ENCODE measurements at places on chromosomes 16 and 17. TPM values are rescaled to one million over a fixed set of nuclear protein-coding genes. Genes with fewer than 3 reads are reported as not detected.

The HID1 gene
- total RNA-seq, result 2.1 TPM

The ABCA9 gene
- not detected for total RNA-seq

The ZG16 gene
- 0.07 TPM for total RNA-seq

The EMP2 gene
- total RNA-seq, result 24.6 TPM

The CIBAR2 gene
- not detected for total RNA-seq

The USP43 gene
- total RNA-seq, result 1.3 TPM

The KRTAP16-1 gene
- total RNA-seq, result not detected

The RDM1 gene
- total RNA-seq, result 0.40 TPM

The PDE6G gene
- 1.4 TPM for total RNA-seq

The C17orf78 gene
- total RNA-seq, result not detected

The FOXN1 gene
- total RNA-seq, result not detected

The FBXW10B gene
- total RNA-seq, result 0.24 TPM

The CLDN6 gene
- 7.6 TPM for total RNA-seq

The STXBP4 gene
- 36.1 TPM for total RNA-seq

The USP10 gene
- 97.6 TPM for total RNA-seq

The TNP2 gene
- total RNA-seq, result not detected

The NPIPB13 gene
- total RNA-seq, result 1.00 TPM

The FBXW10 gene
- 0.04 TPM for total RNA-seq

The CHAD gene
- total RNA-seq, result not detected

The CD300LB gene
- not detected for total RNA-seq

The FGF11 gene
- total RNA-seq, result 0.20 TPM

The TBC1D3H gene
- 0.09 TPM for total RNA-seq

The SCGB1C2 gene
- not detected for total RNA-seq

The MT2A gene
- total RNA-seq, result 409 TPM

The IKZF3 gene
- total RNA-seq, result not detected

The ABCA8 gene
- total RNA-seq, result not detected

The CACNG5 gene
- total RNA-seq, result not detected

The RNF167 gene
- total RNA-seq, result 44.1 TPM

The CDYL2 gene
- 0.20 TPM for total RNA-seq

The TPSD1 gene
- total RNA-seq, result not detected

The ZNF200 gene
- total RNA-seq, result 16.5 TPM

The ZACN gene
- total RNA-seq, result not detected

The MPO gene
- total RNA-seq, result not detected

The HYDIN gene
- 0.21 TPM for total RNA-seq

The ZSCAN10 gene
- total RNA-seq, result not detected

The CDH15 gene
- total RNA-seq, result 2.2 TPM

The NECAB2 gene
- total RNA-seq, result 0.49 TPM

The KRTAP1-5 gene
- not detected for total RNA-seq

The KRT17 gene
- 0.52 TPM for total RNA-seq

The VMO1 gene
- not detected for total RNA-seq

The CNTD1 gene
- total RNA-seq, result not detected

The ACLY gene
- total RNA-seq, result 277 TPM

The WNT9B gene
- not detected for total RNA-seq

The TM4SF5 gene
- 15.6 TPM for total RNA-seq

The ASGR1 gene
- total RNA-seq, result 156 TPM

The PLD6 gene
- 6.4 TPM for total RNA-seq

The SLC16A11 gene
- not detected for total RNA-seq

The HBA1 gene
- total RNA-seq, result not detected

The ACSM2A gene
- total RNA-seq, result 16.3 TPM

The OR4D1 gene
- total RNA-seq, result not detected

The OTOP3 gene
- total RNA-seq, result not detected

The SLC5A11 gene
- total RNA-seq, result 1.7 TPM

The HOXB2 gene
- total RNA-seq, result not detected

The CDR2L gene
- 2.1 TPM for total RNA-seq

The ZNF174 gene
- 10.6 TPM for total RNA-seq

The TNK1 gene
- 2.0 TPM for total RNA-seq

The COPZ2 gene
- total RNA-seq, result 1.5 TPM

Measured in HepG2 (cell line).